Activated naive CD8-positive, alpha-beta T cell treated with anti-CD3 and anti-CD28 coated beads, Interleukin-2, amount 10 ng/mL, durations not matched to agents 7 days and 5 days (primary cell): ENCODE measurements at places on chromosomes 3 and 15. TPM values are rescaled to one million over a fixed set of nuclear protein-coding genes. Genes with fewer than 3 reads are reported as not detected.
A peak's percentile ranks its signal among the peaks of the same experiment; 100 is the strongest.

CLDN18 gene
- total RNA-seq = not detected

- DNase-seq = peak; percentile 65
Observed at GRCh38 chr3:194485881-194486539, 792 bp downstream of the ATP13A3 start.

GRCh38 chr3:126465928-126466544 is 9.7 kb downstream of the ZXDC start:
- no peak for DNase-seq

GRCh38 chr3:120555657-120556509 is 40.3 kb upstream of the NDUFB4 start:
- DNase-seq = no peak
